ENCODE measurements at places on chromosomes 2 and 18.

GRCh38 chr2:222358876-222359275 lies 60.1 kb upstream of the PAX3 start:
- peak; percentile 28 for DNase-seq

- no peak for DNase-seq
Observed at GRCh38 chr2:229477269-229477755, 206.2 kb upstream of the PID1 start.

GRCh38 chr2:128026448-128027277 lies 1.2 kb downstream of the SAP130 start:
- DNase-seq, result no peak

GRCh38 chr2:10773821-10774341 lies 38.7 kb downstream of the PDIA6 start:
- no peak for DNase-seq

DNA sequence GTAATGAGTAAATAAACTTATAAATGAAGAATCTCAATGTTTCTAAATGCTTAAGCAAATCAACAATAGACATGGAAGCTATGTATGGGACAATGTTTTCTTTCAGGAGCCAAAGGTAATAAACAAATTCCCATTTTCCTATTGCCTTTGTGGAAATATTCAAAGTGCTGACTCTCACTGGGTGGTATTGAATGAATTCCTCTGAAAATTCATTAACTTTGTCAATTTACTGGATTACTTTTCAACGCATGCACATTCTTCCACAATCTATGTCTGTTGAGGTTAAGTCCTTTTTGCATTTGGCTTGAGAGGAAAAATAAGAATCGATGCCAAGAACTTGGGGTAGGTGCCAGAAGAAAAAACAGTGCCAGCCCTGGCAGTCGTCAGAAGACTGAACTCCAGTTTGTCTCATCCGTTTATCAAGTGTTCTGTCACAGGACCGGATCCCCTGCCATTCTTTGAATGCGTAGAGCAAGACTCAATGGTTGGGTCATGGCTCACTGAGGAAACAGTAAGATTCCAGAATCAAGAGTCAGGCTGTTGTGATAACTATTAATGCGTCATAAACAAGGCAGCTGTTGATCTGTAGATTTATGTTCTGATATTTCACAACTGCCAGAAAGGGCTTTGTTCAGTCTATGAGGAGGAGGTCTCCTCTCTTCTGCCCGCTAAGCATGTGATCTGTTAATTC lies 133.3 kb downstream of the GFPT1 start:
- DNase-seq, result no peak

DNA sequence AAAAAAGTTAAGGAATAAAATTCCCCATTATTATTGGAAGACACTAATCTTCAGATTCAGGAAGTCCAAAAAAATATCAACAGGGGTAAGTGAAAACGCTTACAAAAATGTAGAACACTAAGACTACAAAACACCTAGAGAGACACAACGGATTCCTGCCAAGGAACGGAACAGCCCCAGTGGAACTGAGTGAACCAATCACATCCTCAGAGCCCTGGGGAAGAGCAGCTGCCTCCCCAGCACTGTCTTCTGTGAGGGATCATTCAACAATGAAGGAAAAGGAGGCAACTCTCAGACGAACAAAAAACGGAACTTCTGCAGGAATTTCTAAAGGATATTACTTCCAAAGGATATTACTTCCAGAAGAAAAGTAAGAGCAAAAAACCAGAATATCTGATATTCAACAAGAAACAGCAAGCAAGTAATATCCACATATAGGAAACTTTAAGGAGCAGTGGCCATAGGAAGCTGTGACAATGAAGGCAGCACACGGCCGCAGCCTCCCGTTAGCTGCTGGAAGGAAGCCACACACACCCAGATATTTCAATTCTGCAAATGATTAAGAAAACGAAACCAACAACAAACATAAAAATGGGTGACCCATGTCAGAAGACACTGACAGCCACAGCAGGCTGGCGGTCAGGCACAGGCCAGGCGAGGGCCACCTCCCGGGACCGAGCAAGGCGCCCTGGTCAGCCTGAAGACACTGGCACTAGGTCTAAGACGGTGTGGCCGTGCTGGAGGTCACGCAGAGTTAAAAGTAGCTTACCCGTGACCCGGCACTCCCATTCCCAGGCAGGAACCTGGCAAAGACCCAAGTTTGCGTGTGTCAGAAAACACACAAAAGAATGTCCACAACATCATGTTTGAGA lies 81.8 kb downstream of the HDAC4 start:
- no peak for DNase-seq

DNA sequence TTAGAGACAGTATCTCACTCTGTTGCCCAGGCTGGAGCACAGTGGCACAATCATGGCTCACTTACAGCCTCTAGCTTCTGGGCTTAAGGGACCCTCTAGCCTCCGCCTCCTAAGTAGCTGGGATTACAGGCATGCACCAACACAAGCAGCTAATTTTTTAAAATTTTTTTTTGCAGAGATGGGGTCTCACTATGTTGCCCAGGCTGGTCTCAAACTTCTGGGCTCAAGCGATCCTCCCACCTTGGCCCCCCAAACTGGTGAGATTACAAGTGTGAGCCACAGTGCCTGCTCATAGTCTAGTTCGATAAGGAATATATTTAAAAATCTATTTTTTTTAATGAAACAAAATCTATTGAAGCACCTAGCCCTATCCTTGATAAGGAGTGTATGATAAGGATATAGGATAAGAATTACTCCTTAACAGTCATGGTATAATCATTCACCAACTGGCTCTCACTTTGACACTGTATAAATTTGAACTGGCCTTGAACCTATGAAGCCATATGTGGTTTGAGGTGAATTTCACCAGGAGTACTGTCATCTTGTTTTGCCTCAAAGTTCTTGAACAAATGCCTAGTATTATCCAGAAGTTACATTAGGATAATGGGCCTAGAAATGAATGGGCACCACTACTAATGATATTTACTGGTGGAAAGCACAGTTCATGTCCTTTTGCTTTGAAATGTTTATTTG lies 71.1 kb downstream of the EXOC6B start:
- no peak for DNase-seq

DNA sequence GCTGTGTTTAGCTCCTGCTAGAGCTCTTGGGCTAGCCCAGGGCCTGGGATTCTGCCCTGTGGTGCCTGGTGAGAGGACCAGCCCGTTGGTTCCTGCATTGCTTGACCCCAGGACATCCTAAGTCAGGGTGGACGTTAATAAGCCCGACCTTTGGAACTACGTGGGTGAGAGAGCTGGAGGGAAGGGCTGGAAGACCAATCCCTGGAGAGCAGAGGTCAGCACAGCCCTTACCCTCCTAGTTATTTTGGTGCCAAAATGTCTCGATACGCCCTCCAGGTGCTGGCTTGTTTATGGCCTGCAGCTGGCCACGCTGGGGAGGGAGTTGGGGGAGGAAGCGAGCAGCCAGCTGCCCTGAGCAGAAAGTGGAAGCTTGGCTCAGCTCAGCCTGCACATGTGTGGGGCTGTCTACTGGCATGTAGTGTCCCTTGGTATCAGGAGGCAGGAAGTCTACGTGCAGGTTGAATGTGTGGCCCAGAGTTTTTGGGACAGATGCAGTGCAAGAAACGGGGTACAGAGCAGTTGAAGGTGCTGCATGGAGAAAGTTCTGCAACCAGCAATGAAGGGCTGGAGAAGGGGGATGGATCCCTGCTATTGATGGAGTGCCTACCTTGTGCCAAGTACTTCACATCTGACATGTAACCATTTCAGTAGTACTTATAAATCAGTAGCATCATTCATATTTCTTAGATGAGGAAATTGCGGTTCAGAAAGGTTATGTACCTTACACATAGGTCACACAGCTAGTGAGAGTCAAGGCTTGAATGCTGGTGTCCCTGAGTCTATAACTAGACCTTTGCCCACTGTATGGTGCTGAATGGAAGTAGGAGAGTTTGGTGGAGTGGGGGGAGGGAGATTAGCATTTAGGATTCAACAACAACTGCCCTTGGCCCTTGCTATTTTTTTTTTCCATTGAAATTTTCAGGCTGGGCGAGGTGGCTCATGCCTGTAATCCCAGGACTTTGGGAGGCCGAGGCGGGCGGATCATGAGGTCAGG lies 5.0 kb upstream of the DGKD start:
- DNase-seq, result no peak

- no peak for DNase-seq
Observed at GRCh38 chr2:203097735-203098134, 83.1 kb downstream of the NBEAL1 start.

- DNase-seq, result no peak
Observed at GRCh38 chr2:95077530-95077825, 44.1 kb downstream of the MRPS5 start.

All from NCI-H2171 (cell line).